ENCODE measurements at places on chromosomes 3 and 15. TPM values are rescaled to one million over a fixed set of nuclear protein-coding genes. Genes with fewer than 3 reads are reported as not detected.

- no peak for DNase-seq
Observed at GRCh38 chr3:192366916-192367315, 360.4 kb downstream of the FGF12 start.

GRCh38 chr3:65848024-65848423 is 190.7 kb downstream of the MAGI1 start:
- DNase-seq, result no peak

DNA sequence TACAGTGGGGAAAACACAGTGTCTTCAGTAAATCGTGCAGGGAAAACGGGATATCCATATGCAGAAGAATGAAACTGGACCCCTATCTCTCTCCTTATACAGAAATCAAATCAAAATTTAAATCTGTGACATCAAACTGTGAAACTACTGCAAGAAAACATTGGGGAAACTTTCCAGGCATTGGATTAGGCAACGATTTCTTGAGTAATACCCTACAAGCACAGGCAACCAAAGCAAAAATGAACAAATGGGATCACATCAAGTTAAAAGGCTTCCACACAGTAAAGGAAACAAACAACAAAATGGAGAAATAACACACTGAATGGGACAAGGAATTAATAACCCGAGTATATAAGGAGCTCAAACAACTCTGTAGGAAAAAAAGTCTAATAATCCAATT is 165.3 kb downstream of the PLCL2 start:
- DNase-seq, result no peak

Gene LINGO1
- not detected for total RNA-seq

DNA sequence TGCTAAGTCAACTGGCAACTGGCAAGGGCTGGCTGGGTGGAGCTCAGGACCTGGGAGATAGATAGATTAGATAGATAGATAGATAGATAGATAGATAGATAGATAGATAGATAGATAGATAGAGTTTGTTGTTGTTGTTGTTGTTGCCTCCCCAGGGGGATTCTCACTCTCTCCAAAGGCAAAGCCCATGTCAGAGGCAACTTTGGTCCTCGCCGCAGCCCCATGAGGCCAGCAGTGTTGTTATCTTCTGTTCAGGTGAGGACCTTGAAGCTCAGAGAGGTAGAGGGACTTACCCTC is 7.4 kb upstream of the MST1R start:
- no peak for DNase-seq

DNA sequence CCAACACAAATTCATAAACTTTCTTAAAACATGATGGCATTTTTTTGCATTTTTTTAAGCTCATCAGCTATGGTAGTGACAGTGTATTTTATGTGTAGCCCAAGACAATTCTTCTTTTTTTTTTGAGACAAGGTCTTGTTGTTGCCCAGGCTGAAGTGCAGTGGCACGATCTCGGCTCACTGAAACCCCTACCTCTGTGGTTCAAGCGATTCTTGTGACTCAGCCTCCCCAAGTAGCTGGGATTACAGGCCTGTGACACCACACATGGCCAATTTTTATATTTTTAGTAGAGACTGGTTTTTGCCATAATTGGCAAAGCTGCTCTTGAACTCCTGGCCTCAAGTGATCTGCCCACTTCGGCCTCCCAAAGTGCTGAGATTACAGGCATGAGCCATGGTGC is 17.3 kb upstream of the USP50 start:
- no peak for DNase-seq

Gene CFAP92
- 0.29 TPM for total RNA-seq

Gene CCR4
- total RNA-seq, result not detected

- DNase-seq, result no peak
Observed at GRCh38 chr3:50486219-50486888, 17.1 kb downstream of the CACNA2D2 start.

- peak; percentile 92 for DNase-seq
Observed at GRCh38 chr3:126179825-126180476, 435 bp downstream of the ALDH1L1 start.

Gene PLSCR2
- not detected for total RNA-seq

DNA sequence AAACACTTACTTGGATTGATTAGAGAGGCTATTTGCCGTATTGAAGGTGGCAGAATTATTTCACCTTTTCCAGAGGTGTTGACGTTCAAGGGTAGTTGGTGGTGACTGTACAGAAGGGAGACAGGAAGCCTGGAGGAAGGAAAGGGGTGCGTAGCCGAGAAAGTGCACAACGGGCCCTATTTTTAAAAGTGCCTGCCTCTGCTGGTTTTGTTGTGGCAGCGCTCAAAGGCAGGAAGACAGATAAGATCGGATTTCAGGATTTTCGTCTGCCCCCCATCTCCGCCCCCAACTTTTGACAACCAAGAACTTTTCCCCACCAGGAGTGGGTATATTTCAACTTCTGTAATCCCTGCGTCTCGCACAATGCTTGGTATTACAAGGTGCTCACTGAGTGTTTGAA is 38.5 kb downstream of the SMAD3 start:
- DNase-seq, result no peak

DNA sequence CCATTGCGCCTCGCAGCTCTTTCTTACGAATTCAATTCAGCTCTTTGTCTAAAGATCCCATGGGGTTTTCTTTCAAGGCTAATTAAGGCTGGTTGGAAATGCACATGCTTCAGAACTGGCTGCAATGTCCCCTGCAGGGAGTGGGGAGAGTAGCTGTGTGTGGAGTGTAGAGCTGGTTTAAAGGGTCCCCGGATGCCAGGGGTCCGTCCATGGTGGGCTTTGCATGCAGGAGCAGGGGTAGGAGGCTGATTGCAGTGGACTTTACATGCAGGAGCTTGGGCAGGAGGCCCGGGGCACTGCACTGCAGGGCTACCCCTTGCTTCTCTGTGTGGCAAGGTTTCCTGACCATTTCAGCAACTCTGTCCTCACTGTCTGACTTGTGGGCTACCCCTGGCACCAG is 261.6 kb upstream of the LYSMD4 start:
- DNase-seq, result no peak

GRCh38 chr3:90025019-90025418 is 917.6 kb downstream of the EPHA3 start:
- no peak for DNase-seq

DNA sequence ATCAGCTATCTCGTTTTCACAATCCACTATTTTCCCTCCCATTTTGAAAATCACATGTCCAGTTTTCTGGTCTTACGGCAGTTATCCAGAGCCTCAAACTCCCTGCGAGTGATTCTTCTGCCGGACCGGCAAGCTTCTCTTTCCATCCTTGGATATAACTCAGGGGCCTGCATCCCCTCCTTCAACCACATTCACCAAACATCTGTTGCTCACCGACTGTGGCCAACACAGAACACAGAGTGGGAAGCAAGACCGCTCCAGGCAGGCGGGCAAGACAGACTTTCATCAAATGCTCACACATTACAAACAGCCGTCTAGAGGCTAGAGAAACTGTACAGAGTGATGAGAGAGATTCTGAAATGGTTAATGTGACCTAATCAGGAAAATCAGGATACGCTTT is 7.6 kb upstream of the SLC12A8 start:
- no peak for DNase-seq

Gene OIP5
- total RNA-seq, result not detected

Gene AHSG
- not detected for total RNA-seq

- no peak for DNase-seq
Observed at GRCh38 chr3:71255498-71255897, 328.0 kb downstream of the FOXP1 start.

Gene ACTC1
- total RNA-seq, result 8.3 TPM

DNA sequence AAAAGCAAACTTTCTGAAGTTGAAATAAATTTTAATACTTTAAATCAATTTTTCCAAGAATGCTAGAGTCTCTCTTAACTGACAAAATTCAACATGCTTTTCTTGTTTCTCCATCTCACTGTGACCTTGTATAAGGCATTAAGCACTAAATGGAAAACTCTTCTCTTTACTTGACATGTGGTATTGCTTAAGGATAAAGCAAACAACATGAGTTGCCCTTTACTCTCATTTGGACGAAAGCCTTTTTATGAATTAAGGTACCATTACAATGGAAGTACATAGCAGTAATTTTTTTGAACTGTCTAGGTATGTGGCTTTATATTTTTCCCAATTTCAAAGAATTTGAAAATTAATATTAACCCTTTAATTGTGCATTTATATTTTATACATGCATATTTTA is 1.4 kb downstream of the STRIT1 start:
- no peak for DNase-seq

DNA sequence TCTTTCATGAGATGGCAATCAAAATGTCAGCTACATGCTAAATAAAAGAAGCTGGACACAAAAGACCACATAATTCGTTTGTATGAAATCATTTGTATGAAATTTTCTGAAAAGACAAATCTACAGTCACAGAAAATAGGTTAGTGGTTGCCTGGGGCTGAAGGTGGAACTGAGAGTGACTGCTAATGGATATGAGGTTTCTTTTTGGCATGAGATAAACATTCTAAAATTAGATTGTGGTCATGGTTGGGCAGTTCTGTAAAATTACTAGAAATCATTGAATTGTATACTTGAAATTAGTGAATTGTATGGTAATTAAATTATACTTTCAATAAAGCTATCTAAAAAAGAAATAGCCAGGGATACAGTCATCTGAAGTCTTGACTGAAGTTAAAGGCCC is 2.7 kb upstream of the DMXL2 start:
- DNase-seq, result no peak

DNA sequence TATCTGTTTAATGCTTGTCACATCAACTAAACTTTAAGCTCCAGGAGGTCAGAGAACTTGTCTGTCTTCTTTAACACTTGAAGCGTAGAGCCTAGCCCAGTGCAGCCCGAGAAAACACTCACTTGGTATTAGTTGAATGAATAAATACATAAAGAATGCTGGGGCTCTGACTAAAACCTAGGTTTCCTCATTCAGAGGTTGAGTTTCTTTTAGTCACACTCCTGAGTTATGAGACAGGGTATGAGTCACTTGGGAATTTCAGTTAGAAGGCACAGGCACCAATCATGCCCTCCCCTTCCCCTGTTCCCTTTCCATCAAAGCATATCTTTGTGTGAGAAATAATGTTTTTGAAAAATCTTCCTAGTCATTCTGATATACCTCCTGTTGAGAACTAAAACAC is 589.8 kb upstream of the DPPA4 start:
- no peak for DNase-seq

Gene MORC1
- not detected for total RNA-seq

DNA sequence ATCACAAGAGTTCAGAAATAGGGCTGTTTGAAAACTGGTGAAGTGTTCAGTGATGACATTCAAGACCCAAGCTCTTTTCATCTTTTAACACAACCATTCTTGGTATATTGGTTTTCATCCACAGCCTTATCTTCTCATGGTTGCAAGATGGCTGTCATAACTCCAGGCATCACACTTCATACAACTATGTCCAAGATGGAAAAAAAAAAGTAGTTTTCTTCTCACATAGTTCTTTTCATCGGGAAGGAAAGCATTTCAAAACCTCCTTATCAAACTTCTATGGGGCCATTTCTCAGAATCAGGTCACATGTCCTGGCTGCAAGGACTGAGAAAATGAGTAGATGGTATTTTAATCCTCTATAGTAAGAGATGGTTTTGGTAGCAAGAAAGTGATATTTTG is 21.1 kb upstream of the MFSD1 start:
- DNase-seq, result peak; percentile 10

GRCh38 chr3:126732281-126733060 is 28.4 kb downstream of the CHCHD6 start:
- no peak for DNase-seq

GRCh38 chr3:11653298-11654055 is 9.8 kb upstream of the VGLL4 start:
- peak; percentile 86 for DNase-seq

Gene TM4SF18
- 0.83 TPM for total RNA-seq

- DNase-seq, result no peak
Observed at GRCh38 chr3:45772341-45773035, 23.8 kb downstream of the SLC6A20 start.

Gene STRA6
- 0.83 TPM for total RNA-seq

DNA sequence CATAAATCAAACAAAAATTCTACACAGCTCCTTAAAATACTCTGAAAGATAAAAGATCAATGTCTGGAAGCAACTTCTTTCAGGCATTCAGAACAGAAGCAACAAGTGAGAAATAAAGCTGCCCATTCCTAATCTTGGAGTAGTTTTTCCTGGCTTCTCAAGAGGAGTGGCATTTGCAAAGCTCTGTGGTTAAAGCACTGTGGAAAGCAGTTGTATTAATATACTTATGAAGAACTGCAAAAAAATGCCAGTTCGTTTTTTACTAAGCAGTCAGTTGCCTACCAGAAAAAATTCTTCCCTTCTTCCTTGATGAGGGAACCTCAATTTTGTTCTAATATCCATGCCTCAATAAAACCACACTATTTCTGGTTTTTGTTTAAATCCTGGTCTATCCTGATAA is 197.8 kb downstream of the TNIK start:
- DNase-seq, result no peak

Gene CLRN1
- total RNA-seq, result not detected

Gene EPB42
- not detected for total RNA-seq

DNA sequence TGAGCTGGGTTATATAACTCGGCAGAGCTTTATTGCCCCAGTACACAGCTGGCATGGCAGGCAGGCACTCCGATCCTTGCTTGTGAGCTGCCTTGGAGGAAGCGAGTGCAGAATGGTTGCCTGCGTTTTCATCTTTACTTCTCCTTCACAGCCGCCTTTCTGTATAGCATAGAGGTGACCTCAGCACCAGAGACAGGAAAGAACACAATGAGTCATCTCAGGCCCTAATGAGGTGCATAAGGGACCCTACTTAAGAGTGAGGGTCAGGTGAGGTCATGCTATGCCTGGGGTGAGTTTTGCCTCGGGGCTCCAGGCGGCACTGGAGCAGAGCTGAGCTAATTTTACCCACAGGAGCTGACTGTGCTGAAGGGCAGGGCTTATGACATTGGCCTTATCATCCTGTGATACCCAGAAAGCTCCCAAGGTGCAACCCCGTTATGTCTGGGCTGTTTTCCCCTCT is 43.5 kb downstream of the LPP start:
- no peak for DNase-seq

GRCh38 chr15:65085207-65085753 is 8.7 kb downstream of the KBTBD13 start:
- DNase-seq, result no peak

Gene BOC
- total RNA-seq, result 87.2 TPM

- DNase-seq, result no peak
Observed at GRCh38 chr3:115989684-115990421, 366.5 kb downstream of the GAP43 start.

GRCh38 chr15:71612869-71613268 is 197.5 kb upstream of the NR2E3 start:
- no peak for DNase-seq

Gene IL1RAP
- 4.5 TPM for total RNA-seq

GRCh38 chr3:148648685-148649352 is 48.9 kb upstream of the AGTR1 start:
- no peak for DNase-seq
